ENCODE measurements at places on chromosomes 12 and 14.

DNA sequence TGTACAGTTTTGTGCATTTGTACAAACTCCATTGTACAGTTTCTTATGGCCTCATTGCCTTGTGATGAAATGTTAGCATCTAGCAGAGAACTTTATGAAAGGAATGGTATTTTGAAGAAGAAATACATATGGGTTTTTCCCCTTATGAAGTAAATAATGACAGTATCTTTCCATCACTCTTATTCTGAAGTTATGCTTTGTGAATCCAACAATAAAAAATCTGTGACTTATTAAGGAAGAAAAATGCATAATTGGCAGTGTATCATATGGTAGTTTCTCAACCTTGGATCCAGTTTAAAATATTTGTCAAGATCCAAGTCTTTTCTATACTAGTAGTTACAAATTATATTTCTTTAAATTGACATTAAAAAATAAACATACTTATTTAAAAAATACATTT is 859.1 kb upstream of the FLRT2 start:
- DNase-seq: no peak

GRCh38 chr12:32124637-32125036 is 18.0 kb downstream of the BICD1 start:
- DNase-seq: no peak

GRCh38 chr14:68596701-68597100 is 196.2 kb downstream of the ZFP36L1 start:
- no peak for DNase-seq

- no peak for DNase-seq
These were observed 49.3 kb upstream of the TSPAN11 start for GRCh38 chr12:30877105-30877875.

GRCh38 chr14:76727901-76728300 is 33.4 kb upstream of the VASH1 start:
- DNase-seq: no peak

- DNase-seq: no peak
These were observed 295.2 kb downstream of the NUAK1 start for GRCh38 chr12:105843561-105843960.

GRCh38 chr12:121927813-121928212 is 9.4 kb downstream of the CFAP251 start:
- no peak for DNase-seq

DNA sequence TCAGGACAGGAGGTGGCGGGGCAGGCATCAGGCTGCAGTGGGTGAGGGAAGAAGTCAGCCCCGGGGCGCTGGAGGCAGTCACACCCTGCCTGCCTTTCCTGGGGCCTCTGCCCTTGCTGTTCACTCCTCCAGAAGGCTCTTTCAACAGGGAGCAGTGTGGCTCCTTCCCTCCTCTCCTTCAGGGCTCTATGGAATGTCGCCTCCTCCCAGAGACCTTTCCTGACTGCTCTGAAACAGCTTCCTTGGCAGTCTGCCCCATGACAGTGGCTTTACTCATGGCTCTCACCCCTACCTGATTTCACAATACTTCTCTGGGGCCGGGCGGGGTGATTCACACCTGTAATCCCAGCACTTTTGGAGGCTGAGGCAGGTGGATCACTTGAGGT is 7.1 kb downstream of the RHOF start:
- peak; percentile 86 for DNase-seq

GRCh38 chr12:78695749-78696148 is 168.8 kb upstream of the SYT1 start:
- DNase-seq: no peak

- DNase-seq: no peak
These were observed 143.6 kb downstream of the RGS6 start for GRCh38 chr14:72075649-72076334.

DNA sequence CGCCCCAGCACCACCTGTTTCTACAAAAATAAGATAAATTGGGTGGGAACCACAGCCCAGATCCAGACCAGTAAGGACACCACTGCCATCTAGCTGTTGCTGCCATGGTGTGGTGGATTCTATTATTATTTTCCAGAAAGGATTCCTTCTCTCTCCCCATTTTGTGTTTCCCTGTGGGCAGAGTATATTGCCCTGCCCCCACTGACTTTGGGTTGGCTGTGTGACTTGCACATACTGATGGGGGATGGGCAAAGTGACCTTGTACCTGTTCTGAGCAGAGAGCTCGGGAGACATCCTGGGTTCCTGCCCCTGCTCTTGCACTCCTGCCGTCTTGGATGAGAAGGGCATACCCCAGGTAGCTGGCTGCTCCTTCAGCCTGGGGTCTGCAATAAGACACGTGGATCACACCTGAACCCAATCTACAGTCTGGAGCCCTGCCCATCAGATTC is 24.3 kb downstream of the MOAP1 start:
- peak; percentile 53 for DNase-seq

GRCh38 chr12:24911271-24911791 is 37.6 kb downstream of the BCAT1 start:
- peak; percentile 81 for DNase-seq

- no peak for DNase-seq
These were observed 61.8 kb downstream of the NOC4L start for GRCh38 chr12:132206046-132206434.

DNA sequence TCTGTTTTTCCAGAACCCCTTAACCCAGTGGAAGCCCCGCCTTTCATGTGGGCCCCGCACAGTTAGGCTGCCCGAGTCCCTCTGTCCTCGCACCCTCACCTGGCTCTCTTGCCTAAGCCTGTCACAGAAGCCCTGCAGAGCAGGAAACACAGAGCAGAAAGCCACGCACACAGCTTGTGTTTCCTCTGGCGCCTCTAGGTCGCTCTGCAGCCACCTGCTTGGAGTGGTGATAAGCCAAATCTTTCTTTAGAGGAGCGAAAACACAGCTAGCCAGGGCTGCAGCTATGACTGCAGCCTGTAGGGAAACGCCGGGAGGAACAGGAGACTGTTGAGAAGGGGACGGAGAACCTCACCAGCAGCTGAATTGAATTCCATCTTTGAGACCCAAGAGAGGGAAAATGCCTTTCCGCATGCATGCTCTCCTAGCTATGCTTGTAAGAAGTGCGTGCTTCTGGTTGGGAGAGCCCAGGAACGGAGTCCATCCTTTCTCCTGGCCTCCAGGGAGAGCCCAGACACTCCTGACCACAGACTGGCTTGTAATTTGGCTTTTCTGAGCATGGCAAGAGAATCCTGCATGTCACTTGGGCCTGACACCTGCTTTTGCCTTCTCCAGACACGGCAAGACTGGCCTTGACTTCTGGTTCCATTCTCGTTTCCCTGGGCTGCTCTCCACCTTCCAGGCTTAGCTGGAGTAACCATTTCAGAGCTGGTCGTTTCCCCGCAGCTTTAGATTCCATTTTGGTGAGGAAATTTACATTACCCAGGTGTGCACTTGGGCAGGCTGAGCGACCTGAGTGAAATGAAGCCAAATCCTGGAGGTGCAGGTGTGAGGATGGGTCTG is 301.6 kb downstream of the CACNA1C start:
- no peak for DNase-seq

DNA sequence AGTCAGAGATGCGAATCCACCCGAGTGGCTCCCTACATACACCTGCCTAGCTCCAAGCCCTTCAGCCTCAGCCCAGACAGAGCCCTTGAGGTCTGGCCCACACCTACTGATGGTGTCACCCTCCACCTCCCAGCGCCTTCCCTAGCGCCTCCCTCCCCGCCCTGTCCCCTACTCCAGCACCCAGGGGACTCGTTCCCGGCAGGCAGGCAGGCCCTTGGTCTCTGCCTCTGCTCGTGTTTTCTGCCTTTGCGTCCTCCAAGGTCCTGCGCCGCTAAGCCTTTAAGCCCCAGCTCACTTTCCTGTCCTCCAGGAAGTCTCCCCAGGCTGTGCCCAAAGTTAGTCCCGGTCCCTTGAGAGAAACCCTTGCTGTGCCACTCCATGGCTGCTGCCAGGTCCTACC is 12.7 kb downstream of the INF2 start:
- no peak for DNase-seq

DNA sequence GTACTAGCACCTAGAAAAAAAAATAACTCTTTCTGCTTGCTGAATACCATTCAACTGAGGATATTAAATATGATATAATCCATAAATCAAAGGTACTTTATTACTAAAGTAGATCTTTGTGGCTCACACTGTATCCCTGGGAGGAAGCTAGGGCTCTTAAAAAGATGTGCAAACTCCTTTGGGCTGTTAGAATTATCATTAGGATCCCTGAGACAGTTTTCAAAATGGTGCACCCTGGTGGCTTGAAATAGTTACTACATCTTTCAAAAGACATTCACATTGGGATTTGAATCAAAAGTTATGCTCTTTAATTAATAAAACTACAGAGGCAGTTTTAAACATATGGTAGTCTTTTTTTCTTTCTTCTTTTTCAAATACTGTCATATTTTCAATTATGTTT is 228.5 kb upstream of the G2E3 start:
- no peak for DNase-seq

DNA sequence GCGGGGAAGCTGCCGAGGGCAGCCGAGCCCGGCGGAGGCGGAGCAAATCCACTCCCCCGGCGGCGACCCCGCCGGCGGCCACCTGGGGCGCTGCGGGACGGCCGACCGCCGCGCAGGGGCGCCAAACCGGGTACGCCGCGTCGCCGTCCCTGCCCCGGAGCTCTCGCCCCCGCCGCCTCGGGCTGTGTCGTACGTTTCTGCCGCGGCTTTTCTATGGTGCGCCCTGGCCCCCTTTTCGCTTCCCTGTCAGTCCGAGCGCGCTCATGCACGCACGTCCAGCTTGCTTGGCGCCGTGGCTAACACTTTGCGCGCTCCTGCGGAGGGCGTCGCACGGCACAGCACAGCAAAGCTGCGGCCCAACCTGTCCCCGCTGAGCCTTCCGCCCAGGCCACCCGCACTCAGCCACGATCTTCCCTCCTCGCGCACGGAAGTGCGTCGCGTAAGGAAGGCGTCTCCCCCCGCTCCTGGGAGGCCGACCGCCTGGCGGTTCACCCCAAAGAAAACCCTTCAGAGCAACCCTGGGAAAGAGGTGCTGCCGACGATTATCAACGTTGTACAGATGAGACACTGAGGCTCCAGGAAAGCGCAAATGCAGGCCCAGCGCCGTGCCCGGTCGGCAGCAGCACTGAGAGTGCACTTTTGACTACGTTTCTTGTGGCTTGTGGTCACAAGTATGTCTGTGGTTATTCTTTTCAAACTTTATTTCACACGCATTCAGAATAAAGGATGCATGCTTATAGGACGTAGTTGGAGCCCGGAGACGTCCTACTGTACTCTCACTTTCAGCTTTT is at the start of gene HECTD1:
Gene HECTD1, minus strand, starts transcription at position 39 of the 791 bp plus-strand sequence. CDS start 1,857 bp downstream, outside the sequence.
- DNase-seq: peak; percentile 80

- DNase-seq: no peak
These were observed 598.7 kb downstream of the SOX5 start for GRCh38 chr12:23350808-23351207.

- DNase-seq: no peak
These were observed 333 bp upstream of the KCNA1 start for GRCh38 chr12:4909410-4909733.

DNA sequence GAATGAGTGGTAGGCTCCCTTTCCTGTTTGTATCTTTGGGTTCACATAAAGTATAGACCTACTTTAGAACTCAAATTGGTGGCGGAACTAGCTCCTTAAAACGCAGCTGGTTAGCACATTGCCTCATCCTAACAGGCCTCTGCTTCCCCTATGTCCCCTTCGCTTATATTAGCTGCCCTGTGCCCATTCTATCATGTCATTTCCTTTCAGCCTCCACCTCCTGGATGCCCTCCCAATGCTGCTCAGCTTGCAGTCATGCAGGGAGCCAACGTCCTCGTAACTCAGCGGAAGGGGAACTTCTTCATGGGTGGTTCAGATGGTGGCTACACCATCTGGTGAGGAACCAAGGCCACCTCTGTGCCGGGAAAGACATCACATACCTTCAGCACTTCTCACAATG is 3.5 kb downstream of the DAZAP2 start:
- DNase-seq: no peak

GRCh38 chr14:28483506-28483905 is 283.1 kb upstream of the FOXG1 start:
- DNase-seq: no peak

DNA sequence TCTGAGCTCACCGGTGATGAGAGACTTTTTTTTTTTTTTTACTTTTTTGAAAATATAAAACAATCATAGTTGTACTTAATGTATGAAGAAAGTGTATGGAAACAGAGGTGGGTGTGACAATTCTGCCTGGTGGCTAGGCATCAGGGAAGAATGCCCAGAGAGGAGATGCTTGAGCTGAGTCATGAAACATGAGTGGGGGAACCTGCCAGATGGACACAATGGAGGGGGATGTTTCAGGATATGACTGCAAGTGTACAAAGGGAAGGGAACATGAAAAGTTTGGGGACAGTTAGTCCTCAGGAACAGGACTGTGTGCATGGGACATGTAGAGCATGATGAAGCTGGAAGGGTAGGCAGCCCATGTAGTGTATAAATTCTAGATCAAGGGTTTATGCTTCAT is 274.2 kb upstream of the E2F7 start:
- peak; percentile 11 for DNase-seq

DNA sequence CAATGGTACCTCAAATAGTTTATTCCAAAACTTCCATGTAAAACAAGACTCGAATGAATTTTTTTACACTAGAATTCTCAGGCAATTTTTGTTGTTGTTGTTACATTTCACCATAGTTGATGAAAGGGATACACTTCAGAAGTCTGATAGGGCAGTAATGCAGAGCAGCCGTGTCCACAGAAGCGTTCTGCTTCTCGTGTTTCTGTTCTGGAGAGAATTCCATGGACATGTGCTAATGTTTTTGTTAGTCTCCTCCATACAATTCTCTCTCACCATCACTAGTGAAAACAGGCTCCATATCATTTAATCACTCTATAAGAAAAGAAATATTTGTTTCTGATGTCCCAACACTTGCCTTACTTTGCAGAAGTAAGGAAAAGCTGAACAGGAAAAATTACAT is 606.1 kb downstream of the SLC16A7 start:
- DNase-seq: no peak
